Fibroblast of upper back skin (primary cell): ENCODE measurements at places on chromosomes 12 and 14.

DNA sequence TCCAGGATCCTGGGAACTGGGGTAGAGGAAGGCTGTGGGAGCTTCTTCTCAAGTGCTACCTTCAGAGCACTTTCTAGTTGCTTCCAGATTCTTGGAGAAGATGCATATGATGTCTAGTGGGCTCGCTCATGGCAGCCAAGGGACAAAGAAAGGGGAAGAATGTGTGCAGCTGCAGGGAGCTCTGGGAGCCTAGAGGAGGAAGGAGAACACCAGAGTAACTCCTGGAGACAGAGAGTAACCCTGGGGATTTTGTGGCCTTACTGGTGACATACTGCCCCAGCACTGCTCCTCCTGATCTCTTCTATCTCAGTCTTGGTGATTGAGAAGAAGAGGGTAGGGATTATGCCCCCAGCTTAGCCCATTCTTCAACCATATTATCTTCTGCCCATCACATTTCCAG, 10.3 kb upstream of the SP7 start:
- DNase-seq = no peak

GRCh38 chr14:76463105-76463504, 87.2 kb downstream of the ESRRB start:
- no peak for DNase-seq

GRCh38 chr12:126798449-126798848, 1468.5 kb upstream of the TMEM132C start:
- DNase-seq = no peak

GRCh38 chr14:72618424-72618823, 275.5 kb downstream of the DPF3 start:
- DNase-seq = no peak

- no peak for DNase-seq
Observed at GRCh38 chr12:94080341-94081009, 67.9 kb upstream of the PLXNC1 start.
